Eye (tissue), 1 donor: ENCODE measurements at places on chromosomes 3 and 15.

GRCh38 chr3:101069901-101070798 is 76.9 kb upstream of the ABI3BP start:
- DNase-seq = no peak

GRCh38 chr3:32447865-32448400 is 54.7 kb downstream of the CMTM6 start:
- DNase-seq = no peak

- DNase-seq = no peak
These were observed 507.7 kb downstream of the GRM7 start for GRCh38 chr3:7368597-7368996.

DNA sequence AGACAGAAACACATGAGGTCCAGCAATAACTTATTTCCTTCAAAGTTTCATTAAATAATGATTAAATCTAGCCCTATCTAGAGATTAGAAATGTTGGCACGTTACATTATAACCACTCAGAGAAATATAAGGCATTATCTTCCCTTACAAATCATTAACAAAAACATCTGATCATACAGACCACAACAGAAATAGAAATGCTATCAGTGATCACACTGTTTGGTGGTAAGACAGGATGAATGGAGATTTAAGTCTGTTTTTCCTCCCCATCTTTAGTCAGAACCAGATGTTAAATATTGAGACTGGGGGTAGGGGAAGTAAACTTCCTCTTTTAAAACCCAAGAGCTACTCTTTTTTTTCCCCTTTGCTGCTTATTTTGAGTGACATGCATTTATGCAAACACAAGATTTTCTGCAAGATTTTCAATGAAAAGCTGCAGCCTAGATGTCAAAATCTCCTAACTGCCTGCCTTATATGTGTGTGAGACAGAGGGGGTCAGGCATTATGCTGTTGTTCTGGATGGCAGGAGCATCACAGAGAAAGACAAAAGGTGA is 70.4 kb downstream of the CBLB start:
- peak; percentile 72 for DNase-seq

GRCh38 chr3:98980915-98981596 is 79.6 kb upstream of the DCBLD2 start:
- DNase-seq = peak; percentile 49

DNA sequence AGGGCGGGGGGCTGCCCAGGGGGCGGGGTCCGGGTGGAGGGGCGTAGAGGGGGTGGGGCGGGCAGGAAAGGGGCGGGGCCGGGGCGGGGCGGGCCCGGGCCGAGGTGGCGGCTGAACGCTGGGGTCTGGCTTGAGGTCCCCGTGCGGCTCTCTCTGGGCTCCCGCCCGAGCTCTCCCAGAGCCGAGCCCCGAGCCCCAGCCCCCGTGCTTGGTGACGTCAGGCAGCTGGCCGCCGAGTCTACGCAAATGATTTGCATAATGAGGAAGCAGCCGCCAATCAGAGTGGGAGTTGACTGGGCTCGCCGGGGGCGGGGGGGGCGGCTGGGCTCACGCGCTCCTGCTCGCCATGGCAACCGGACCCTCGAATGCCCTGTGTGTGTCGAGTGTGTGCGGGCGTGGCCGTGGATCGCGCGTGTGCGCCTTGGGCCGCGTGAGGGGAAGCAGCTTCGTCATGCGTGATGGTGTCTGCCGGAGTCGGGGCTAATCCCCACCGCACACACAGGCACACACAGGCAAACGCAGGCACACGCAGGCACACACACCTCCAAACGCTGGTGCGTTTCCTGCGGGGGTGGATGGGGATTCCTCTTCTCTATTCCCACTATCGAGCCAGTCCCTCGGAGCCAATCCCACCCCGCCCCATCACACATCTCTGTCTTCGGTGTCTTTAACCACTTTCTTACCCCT is at the start of gene CELF6:
Gene CELF6 (minus strand): TSS at position 173 of the 687 bp plus-strand sequence. CDS start 283 bp downstream, outside the sequence.
- DNase-seq = peak; percentile 95

DNA sequence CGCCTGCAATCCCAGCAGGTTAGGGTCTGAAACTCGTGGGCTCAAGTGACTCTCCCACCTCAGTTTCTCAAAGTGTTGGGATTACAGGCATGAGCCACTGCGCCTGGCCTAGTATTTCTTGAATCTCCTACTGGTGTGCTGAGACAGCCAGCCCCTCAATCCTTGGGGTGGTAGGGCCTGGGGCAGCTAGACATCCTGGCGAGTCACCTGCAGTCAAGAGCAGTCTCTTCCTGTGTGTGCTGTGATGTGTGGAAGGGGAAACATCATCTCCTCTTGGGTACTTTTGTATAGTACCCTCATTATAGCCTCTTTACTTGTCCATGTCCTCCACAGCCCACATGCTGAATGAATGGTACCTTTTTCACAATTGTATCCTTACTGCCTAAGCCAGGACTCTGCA is 4.9 kb upstream of the HEXA start:
- DNase-seq = no peak

DNA sequence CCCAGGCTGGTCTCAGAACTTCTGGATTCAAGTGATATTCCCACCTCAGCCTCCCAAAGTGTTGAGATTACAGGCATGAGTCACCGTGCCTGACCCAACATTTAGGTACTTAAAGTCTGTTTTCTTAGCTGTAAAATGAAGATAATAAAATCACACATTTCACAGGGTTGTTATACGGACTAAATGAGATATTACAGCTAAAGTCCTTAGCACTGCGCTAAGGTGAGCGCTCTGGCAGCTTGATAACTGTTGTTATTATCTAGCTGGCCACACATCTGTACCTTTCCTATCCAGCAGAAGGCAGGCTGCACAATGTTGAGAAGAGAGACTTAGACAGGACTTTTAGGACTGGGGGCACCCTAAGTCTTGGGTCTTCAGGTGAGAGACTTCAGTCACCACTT is 2.7 kb upstream of the LIPH start:
- no peak for DNase-seq

- DNase-seq = peak; percentile 89
These were observed 277.2 kb downstream of the TBL1XR1 start for GRCh38 chr3:176919836-176920765.

DNA sequence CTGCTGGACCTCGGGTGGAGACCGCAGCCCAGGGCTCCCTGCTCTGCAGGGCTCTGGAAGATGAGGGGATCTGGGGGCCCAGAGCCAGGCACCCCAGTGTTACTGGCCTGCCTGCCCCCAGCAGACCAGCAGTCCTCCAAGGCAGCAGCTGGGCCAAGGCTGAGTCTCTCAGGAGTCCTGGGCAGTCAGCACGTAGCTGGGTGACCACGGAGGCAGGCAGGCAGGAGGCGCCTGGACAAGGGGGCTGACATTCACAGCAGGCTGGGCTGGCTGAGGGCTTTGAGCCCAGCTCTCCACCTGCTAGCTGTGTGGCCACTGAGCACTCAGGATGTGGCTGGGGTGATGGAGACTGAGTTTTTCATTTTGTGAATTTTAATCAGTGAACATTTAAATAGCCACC is 67.9 kb downstream of the IQSEC1 start:
- no peak for DNase-seq

DNA sequence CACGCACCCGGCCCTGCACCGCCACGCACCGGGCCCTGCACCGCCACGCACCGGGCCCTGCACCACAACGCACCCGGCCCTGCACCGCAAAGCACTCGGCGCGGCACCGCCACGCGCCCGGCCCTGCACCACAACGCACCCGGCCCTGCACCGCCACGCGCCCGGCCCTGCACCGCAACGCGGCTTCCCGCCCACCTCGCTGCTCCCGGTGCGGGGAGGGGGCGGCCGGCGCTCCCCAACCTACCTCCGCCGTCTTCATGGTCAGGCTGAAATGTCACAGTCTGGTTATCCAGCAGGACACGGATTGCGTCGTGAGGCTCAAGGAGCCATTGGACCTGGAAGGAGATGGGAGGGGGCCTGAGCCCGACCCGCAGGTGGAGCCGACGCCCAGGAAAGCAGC is 41.8 kb downstream of the MUC20 start:
- peak; percentile 0 for DNase-seq

- no peak for DNase-seq
These were observed 250.0 kb upstream of the VEPH1 start for GRCh38 chr3:157752956-157753786.

DNA sequence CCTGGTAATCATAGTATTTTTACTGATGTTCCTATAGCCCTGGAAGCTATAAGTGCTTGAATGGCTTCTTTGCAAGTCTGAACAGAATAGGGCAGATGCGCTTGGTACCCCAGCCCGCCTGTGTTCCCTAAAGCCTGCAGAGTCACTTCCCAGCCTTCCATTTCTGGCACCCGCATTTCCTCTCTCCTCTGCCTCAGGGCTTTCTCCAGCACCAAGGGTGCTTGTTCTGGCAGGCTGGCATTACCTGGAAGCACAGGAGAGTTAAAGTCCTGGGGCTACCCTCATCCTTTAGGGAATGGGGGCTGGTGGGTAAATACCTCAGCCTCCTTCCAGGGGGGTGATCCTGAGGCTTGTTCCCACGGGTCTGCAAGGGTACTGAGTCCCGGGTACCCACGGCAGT is 7.4 kb upstream of the CHRNA3 start:
- DNase-seq = no peak

DNA sequence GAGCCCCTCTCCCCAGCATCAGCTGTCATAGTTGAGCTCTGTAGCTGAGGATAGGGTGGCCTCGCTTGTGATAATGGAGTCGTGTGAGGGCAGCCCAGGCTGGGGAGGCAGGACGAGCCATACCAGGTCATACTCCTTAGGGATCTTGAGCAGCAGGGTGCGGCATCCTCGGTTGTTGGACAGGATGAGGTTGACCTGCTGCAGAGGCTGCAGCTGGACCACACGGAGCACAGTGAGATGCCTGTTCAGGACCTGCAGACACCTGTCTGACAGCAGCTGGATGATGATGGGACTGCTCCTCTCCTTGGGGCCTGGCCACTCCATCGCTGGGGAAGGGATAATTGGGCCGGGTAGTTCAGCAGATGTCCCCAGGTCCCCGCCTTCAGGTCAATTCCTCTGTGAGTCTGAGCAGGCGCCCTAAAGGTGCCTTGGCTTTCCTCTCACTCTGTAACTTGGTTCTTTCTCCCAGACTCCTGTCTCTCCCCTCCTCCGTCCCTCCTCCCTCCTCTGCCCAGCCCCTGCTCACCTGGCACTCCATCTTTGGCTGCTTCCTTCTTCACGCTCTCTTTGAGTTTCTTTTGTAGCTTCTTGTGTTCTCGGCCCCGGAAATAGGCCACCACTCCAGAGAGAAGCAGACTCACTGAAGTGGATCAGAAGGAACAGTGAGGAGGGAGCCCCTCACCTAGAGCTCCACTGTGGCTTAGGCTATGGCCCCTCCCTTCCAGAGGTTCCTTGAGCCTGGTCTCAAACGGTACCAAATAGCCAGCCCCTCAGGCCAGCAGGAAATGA is 7.8 kb downstream of the DUOX2 start:
- DNase-seq = no peak

- no peak for DNase-seq
These were observed 2.6 kb downstream of the DPH3 start for GRCh38 chr3:16262174-16262573.

GRCh38 chr15:51758645-51759044 is 7.2 kb downstream of the TMOD2 start:
- DNase-seq = peak; percentile 29

DNA sequence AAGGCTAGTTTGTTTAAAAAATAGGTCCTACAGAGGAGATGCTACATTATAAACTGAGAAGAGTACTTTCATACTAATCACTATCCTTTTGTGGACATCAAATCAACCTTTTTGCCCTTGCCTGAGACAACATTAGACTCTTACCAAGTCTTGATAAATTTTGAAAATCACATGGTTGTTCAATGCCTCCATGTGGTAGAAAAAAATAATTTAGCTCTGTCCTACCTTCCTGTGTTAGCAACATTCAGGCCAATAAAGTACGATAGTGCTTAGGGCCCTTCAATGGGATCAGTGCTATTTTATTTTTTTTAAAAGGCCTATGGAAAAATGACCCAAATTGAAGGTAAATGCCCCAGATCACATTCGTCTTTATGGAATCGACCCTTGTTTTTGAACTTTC is 5.0 kb upstream of the UBE2E1 start:
- peak; percentile 12 for DNase-seq

GRCh38 chr15:64950888-64951287 is 38.8 kb downstream of the SPG21 start:
- DNase-seq = no peak

- no peak for DNase-seq
These were observed 523.2 kb downstream of the RBMS3 start for GRCh38 chr3:29804044-29804443.

- DNase-seq = peak; percentile 15
These were observed 243.8 kb downstream of the KCNH8 start for GRCh38 chr3:19392150-19392549.

DNA sequence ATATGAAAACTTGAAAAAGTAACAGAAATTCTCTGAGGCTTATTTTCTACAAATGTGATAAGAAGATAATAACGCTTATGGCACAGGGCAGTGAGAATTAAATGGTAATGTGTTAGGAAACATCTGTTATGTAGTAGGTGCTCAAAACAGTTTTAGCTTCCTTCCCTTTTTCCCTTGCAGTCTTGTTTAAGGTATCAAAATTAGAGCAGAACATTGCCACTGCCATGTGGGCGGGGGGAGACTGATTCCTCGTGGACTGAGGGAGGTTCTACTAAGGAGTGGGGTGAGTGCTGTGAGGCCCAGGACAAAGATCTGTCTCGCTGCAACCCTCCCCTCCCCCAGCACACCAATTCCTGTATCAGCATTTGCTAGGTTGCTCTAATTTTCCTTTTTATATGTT is 702.4 kb downstream of the TUSC7 start:
- no peak for DNase-seq

- no peak for DNase-seq
These were observed 120.7 kb downstream of the ADCY5 start for GRCh38 chr3:123327956-123328850.

DNA sequence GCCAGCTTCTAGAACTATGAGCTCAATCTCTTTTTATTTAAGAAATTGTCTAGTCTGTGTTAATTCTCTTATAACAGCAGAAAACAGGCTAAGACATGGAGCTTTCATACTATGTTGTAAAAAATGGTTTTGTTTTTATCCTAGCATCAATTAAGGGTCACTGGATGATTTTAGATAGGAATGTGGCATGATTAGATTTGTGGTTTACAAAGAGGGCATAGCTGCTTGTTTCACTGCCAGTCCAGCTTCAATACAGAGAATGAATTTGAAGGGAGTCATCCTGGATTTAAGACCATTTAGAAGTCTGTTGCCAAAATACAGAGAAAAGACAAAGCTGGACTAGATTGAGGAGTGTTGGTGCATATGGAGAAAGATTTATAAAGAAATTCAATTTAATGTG is 532.6 kb upstream of the CCDC54 start:
- no peak for DNase-seq
